ENCODE measurements at places on chromosomes 11 and 22.

DNA sequence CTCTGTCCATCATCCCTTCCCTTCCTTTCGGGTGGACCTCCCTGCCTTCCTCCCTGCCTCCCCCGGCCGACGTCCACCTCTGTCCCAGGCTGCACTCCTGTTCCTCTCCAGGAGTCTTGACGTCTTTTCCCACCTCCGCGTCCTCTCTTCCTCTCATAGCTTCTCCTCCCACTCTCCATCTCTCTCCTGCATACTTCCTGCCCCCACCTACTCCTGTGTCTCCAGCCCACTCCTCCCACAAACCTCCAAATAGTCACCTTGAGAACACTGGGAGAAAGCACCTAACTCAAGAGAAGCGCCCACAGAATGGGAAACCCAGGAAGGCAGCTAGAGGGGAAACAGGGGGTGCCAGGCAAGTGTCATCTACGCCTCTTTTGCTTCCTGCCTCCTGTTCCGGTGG, 60.8 kb downstream of the PDE2A start:
- no peak for DNase-seq

GRCh38 chr11:74452366-74452765, 15.0 kb downstream of the KCNE3 start:
- no peak for DNase-seq

DNA sequence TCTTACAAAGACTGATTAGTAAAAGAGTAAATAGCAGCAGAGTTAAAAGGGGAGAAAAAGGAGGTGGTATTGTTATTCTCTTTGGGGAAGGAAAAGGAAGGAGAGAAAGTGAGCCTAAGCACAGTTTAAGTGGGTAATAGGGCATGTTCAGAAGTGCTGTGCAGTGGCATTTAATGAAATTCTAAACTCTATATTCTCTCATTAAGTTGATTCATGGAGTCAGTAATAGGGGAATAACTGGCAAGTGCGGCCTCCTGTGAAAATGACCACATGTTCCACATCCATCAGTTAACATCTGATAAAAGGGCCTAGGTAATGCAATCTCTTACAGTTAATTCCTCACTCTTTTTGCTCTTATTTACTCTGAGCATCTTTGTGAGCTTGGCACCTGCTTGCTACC, 516.7 kb downstream of the JRKL start:
- DNase-seq: no peak

GRCh38 chr11:60996381-60997138, 25.1 kb downstream of the CD6 start:
- DNase-seq: no peak

DNA sequence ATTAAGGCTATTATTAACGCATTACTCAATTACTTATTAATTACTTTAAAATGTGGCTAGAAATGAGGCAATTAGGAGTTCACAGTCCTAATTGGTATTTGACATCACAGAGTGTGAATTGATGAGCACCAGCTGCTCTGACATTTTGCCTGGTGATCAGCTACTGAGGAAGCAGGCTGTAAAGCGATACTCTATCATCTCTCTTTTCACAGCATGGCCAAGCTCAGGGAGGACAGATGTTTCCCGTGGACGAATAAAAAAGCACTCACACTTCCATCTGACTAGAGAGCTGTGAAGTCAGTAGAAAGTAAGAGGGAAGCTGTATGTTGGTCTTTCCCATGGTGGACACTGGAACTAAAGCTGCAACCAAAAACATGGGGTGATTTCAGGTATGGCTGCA, 29.1 kb upstream of the SYT9 start:
- DNase-seq: no peak

DNA sequence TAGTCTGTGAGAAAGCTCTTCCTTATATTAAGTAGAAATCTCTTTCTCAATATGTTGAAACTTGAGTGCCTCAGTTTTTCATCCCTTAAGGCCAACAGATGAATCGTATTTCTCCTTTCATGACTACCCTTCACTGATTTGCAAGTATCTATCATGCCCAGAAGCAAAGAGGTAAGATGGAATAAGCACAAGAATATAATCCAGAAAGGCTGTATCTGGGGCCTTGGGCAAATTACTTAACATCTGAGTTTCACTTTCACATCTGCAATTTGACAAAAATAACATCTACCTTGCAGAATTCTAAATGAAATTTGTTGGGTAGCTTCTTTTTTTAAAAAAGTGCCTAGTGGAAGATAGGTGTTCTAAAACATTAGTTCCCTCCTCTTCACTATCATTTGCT, 552.4 kb upstream of the ANO5 start:
- DNase-seq: no peak

DNA sequence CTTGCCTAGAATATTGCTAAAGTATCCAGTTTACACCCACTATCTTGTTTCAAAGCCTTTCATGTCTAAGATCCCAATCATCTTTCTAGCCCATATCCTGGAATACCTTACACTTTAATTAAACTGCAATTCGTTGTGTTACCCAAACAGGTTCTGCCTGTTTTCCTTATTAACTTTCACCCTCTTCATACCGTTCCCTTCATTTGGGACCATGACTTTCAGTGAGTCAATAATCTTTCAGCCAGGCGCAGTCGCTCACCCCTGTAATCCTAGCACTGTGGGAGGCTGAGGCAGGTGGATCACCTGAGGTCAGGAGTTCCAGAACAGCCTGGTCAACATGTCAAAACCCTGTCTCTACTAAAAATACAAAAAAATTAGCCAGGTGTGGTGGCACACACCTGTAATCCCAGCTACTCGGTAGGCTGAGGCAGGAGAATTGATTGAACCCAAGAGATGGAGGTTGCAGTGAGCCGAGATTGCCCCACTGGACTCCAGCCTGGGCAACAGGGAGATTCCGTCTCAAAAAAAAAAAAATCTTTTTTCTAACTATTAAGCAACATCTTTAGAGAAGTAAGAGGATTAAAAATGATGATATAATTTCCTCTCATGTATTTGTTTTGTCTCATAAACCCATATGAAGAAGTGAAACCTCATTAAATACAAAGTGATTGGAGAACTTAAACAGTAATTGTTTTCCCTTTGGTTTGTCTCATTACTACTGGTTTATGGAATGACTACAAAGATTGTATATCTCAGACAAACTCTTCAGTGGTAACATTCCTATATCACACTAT, 20.7 kb downstream of the DMC1 start:
- no peak for DNase-seq

DNA sequence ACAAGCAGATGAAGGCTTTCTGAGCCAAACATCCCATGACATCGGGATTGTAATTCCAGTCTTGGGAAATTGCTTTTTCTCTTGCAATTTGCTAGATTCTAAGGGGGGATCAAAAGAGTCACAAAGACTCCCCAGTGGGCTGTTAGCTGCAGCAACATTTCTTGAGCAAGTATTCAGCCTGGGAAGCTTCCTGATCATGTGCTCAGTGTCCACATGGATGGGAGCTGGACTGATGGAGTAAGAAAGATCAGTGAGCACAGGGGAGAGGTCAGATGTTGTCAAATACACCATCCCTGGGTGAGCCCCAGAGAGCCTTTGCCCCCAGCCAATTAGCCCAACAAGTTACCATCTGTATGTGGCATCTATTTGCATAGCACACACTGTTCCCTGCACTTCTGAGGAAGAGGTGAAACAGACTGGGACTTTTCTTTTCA, 10.2 kb upstream of the GRK3 start:
- DNase-seq: no peak

- DNase-seq: no peak
Observed at GRCh38 chr11:64501500-64502427, 89.3 kb upstream of the SLC22A12 start.

DNA sequence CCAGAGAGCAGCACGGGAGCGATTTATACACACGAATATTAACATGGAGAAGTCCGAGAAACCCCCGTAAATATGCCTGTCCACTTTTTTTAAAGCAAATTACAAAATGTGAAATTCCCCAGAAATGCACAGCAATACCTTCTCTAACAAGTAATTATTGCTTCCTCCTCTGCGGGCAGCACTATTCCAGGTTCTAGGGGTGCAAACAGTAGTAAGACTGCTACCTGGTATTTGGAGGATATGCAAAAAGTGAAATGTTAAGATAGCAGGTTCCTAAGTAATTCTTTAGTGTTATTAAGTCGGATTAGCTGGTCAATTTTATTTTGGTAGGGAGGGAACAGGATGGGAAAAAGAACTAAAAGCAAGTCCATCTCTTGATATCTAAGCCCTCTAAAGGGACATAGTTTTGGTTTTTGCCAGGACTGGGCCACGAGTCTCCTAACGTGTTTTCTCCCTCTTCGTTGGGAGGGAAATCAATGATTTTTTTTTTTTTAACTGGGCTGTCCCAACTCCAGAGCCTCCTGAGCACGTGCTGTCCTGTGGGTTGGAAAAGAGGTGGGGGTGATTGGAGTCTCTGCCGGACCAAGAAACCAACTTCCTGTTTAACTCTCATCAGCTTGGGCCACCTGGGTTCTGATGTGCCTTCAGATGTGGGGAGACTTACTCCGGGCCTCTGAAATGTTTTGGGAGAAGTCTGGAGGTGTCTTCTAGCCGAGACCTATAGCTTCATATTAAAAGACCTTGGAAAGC, 1.7 kb upstream of the XBP1 start:
- no peak for DNase-seq

- DNase-seq: no peak
Observed at GRCh38 chr22:44057401-44057987, 33.4 kb downstream of the PARVB start.

DNA sequence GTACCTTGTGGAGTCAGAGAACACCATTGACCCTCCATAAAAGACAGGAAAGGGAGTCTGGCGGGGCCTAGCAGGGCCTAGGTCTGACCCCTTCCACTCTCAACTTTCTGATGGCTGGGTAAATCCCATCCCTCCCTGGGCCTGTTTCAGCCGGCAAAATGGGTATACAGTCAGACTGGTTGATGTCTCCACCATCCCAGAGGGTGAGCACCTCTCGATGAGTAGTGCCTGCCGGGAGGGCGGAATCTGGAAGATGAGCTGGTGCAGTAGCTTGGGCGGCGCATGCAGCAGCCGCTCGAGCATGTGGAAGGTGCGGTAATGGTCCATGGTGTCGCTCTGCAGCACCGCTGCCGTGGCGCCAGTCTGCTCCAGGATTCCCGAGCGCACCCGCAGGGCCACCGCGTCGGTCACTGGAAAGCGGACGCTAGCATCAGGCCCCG, 528 bp downstream of the FIBP start:
- no peak for DNase-seq

DNA sequence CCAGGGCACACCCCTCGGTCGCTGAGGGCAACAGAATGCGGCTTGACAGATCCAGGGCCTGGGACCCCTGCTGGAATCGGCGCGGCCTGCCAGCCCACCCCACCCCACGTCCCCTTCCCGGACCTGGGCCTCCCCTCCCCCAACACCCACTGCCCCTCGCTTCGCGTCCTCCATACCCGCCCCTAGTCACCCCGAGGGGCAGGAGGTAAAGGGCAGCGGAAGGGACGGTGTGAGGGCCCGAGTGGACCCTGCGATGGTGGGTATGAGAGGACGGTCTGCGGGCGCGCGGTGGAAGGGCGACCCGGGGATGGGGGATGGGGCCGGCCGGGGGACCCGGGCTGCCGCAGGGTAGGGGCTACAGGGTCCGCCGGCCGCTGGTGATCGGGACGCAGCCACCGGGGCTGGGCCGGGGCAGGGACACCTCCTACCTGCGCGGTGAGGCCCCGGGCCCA, 311 bp downstream of the APBB1 start:
- no peak for DNase-seq

DNA sequence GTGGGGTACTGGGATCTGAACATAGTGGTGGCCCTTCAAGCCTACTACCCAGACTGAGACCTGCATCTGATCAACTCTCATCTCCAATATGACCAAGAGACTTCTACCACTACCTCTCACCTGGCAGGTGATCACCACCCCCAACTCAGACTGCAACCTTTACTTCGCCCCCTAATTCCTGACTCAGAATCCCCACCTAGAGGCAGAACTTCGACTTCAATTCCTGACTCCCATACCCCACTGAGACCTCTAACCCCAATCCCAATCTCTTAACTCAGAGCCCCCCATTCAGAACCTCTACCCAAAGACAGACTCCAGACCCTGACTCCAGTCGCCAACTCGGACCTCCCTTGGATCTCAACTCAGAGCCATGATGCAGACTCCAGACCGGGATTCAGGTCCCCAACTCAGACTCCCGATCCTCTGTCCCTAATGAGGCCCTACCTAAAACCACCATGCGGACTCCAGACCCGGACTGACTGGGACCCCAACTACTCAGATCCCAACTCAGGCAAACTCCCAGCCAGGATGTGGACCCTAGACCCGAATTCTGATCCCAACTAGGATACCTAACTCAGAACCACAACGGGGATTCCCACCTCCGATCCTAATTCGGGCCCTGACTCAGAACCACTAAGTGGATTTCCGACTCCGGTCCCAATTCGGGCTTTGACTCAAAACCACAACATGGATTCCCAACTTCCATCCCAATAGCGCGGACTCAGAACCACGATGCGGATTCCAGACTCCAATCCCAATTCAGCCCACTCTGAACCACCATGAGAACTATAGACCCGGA, 1.2 kb downstream of the KCNQ1OT1 start:
- no peak for DNase-seq

- no peak for DNase-seq
Observed at GRCh38 chr11:112253605-112254242, 6.9 kb downstream of the PLET1 start.

- DNase-seq: no peak
Observed at GRCh38 chr22:21030621-21031544, 1.5 kb downstream of the SLC7A4 start.

DNA sequence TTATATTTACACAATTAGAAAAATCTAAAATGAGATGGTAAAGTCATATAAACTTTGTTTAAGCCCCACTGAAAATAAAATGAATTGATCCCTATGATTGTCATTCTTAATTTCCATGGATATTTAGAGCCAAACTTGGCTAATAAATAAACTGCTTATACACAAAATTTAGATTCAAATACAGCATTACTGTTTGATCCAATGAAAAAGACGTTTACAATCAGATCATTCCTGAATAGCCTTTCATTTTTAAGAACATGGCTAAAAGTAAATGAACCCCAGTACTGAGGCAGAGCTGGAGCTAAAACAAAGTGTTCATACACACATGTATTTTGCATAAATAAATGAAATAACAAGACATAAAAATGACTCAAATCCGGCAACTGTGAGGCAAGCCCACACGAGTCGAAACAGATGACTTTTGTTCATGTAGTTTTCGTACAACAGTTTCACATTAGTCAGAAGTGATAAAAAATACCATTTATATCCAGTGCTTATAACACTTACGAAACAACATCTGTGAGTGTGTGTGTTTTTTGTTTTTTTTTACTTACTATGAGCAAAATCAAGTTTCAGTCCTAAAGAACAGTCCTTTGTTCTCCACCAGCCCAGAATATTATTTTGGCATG, 386.5 kb downstream of the SOX6 start:
- DNase-seq: no peak

DNA sequence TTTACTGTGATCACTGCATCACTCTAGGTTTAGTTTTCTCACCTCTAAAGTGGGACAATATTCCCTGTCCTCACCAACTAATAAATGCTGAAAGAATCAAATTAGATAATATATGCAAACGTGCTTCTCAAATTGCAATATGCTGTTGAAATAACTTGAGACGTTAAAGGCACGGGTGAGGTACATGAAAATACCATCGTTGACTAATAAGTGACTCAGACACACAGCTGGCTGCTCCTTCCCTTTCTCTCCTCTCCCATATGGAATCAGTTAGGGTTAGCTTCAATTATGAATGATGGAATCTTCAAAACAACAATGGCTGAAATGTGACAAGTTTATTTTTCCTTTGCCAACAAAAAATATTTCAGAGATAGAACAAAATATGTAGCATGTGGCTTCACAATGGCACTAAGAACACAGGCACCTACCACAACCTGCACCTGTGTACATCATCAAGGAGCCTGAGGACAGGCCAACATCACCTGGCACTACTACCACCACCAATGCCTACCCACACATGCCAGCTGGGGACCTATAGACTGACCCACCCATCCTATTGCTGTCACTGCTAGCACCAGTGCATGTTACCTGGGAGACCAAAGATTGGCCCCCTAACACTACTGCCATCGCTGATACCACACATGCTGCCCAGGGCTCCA, 13.7 kb downstream of the GDPD4 start:
- DNase-seq: no peak
